Chondrocyte (in vitro differentiated cells): ENCODE measurements at places on chromosomes 11 and 22. TPM values are rescaled to one million over a fixed set of nuclear protein-coding genes. Genes with fewer than 3 reads are reported as not detected.
A peak's percentile ranks its signal among the peaks of the same experiment; 100 is the strongest.

GRCh38 chr11:118147502-118147901 lies 5.1 kb downstream of the SCN4B start:
- peaks cover 4% of the 10 kb centered on the region for H3K4me1 ChIP-seq
- no peak overlapping the region for H3K4me3 ChIP-seq
- H3K36me3 ChIP-seq: no peaks in the 10 kb centered on the region
- H3K27ac ChIP-seq: no peak overlapping the region

Gene FGF19
- total RNA-seq: not detected in 3 replicates

- no peaks in the 10 kb centered on the region for H3K27me3 ChIP-seq
- H3K4me1 ChIP-seq: peaks cover 47% of the 10 kb centered on the region
- DNase-seq: no peak
- H3K27ac ChIP-seq: peak overlapping the region; percentile 96
- no peak overlapping the region for H3K4me3 ChIP-seq
- peaks cover 16% of the 10 kb centered on the region for H3K36me3 ChIP-seq
Observed at GRCh38 chr11:19891022-19891421, 178.4 kb downstream of the NAV2 start.

- H3K36me3 ChIP-seq: no peaks in the 10 kb centered on the region
- no peak overlapping the region for H3K27ac ChIP-seq
- DNase-seq: no peak
- H3K4me3 ChIP-seq: no peak overlapping the region
- peaks cover 17% of the 10 kb centered on the region for H3K27me3 ChIP-seq
- no peaks in the 10 kb centered on the region for H3K4me1 ChIP-seq
Observed at GRCh38 chr11:116517077-116517476, 255.7 kb downstream of the BUD13 start.

- H3K4me1 ChIP-seq: peaks cover 10% of the 10 kb centered on the region
- H3K4me3 ChIP-seq: no peak overlapping the region
Observed at GRCh38 chr11:109405671-109406070, 16.3 kb upstream of the C11orf87 start.
